Thyroid gland (tissue), 4 donors: ENCODE measurements at places on chromosomes 12 and 14.

DNA sequence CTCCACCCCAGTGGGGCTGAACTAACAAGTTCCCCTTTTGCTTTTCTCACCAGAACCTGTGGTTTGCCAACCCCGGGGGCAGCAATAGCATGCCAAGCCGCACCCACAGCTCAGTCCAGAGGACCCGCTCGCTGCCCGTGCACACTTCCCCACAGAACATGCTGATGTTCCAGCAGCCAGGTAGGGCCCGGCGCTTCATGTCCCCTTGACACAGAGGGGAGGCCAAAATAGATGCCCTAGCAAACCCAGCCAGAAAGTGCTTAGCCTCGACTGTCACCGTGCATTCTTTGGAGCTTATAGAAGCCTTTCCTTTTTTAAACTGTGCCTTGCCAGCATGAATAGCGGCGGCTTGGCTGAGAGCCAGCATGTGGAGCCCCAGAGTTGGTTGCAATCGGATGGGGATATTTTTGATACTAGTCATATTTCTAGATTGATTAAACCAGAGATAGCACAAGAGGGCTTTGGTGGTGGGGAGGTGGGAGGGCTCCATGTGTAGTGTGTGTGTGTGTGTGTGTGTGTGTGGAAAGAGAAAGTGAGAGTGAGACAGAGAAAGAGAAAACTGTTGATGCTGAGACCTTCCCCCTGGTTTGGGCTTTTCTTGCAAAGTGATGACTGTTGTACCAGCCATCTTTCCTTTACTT lies 126.1 kb downstream of the GCH1 start:
- no peak overlapping the region for H3K27ac ChIP-seq
- no peaks in the 10 kb centered on the region for H3K36me3 ChIP-seq
- H3K27me3 ChIP-seq: no peaks in the 10 kb centered on the region
- peak; percentile 29 for DNase-seq
- H3K4me1 ChIP-seq: peaks cover 5% of the 10 kb centered on the region

DNA sequence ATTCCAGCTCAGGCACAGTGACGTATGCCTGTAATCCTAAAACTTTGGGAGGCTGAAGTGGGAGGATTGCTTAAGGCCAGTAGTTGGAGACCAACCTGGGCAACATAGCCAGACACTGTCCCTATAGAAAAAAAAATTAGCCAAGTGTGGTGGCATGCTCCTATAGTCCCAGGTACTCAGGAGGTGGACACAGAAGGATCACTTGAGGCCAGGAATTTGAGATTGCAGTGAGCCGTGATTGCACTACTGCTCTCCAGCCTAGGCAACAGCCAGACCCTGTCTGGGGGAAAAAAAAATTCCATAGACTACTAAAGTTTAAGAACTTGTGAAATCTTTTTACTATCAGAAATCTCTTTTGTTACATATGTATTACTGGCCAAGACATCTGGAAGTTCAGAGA lies 6.6 kb downstream of the FAM177A1 start:
- no peak overlapping the region for H3K4me3 ChIP-seq
- H3K27ac ChIP-seq: no peak overlapping the region
- H3K36me3 ChIP-seq: peaks cover 8% of the 10 kb centered on the region

- H3K4me3 ChIP-seq: no peak overlapping the region
- no peaks in the 10 kb centered on the region for H3K27me3 ChIP-seq
- no peaks in the 10 kb centered on the region for H3K36me3 ChIP-seq
- no peak overlapping the region for H3K27ac ChIP-seq
These were observed 4.9 kb upstream of the AQP6 start for GRCh38 chr12:49967777-49968250.

- peak; percentile 68 for DNase-seq
- peaks cover 48% of the 10 kb centered on the region for H3K4me1 ChIP-seq
- peak overlapping the region; percentile 83 for H3K27ac ChIP-seq
- no peaks in the 10 kb centered on the region for H3K27me3 ChIP-seq
These were observed 798 bp upstream of the RASAL1 start for GRCh38 chr12:113136128-113136989.

GRCh38 chr14:78863143-78863542 lies 693.0 kb downstream of the NRXN3 start:
- peak; percentile 4 for DNase-seq
- H3K27ac ChIP-seq: no peak overlapping the region
- H3K4me3 ChIP-seq: no peak overlapping the region
- H3K4me1 ChIP-seq: no peaks in the 10 kb centered on the region
- H3K27me3 ChIP-seq: no peaks in the 10 kb centered on the region

DNA sequence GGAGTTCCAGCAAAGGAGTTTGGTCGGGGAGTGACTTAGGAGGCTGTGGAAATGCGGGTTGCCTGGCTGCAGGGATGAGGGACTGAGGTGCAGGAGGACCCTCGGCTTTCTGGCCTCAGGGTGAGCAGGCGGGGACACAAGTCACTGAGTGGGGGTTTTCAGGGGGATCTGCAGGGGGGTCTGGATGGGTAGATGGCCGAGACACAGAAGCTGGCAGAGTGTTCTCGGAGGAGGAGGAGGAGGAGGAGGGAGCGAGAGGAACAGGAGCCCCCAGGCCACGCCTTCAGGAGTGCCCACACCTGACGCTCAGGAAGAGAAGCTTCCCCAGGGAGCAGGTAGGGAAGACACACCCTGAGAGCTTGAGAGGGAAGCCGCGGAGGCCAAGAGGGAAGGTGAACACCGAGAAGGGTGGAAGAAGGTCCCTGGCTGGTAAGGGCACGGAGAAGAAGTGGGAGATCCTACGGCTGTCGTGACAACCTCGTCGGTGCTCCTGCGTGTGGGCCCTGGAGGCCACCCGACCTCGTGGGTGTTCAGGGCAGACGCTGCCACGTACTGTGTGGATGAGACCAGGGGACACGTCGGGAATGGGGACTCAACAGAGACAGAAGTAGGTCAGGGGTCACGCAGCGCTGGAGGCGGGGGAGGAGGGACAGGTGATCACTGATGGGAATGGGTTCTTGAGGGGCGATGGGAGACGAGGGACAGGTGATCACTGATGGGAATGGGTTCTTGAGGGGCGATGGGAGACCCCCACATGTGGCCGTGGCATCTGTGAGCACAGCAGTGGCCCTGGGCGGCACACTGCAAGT lies 109.4 kb downstream of the PIWIL1 start:
- H3K4me1 ChIP-seq: no peaks in the 10 kb centered on the region
- H3K27me3 ChIP-seq: no peaks in the 10 kb centered on the region
- no peak overlapping the region for H3K27ac ChIP-seq
- H3K4me3 ChIP-seq: no peak overlapping the region
- DNase-seq: no peak

GRCh38 chr14:65156568-65157366 lies 54.5 kb upstream of the MAX start:
- H3K27ac ChIP-seq: peak overlapping the region; percentile 75
- no peaks in the 10 kb centered on the region for H3K36me3 ChIP-seq
- H3K4me3 ChIP-seq: no peak overlapping the region
- H3K27me3 ChIP-seq: no peaks in the 10 kb centered on the region

GRCh38 chr12:47714826-47715386 lies 9.1 kb upstream of the RPAP3 start:
- peaks cover 17% of the 10 kb centered on the region for H3K4me1 ChIP-seq
- no peak for DNase-seq
- H3K36me3 ChIP-seq: no peaks in the 10 kb centered on the region

GRCh38 chr14:33553706-33554278 lies 397.1 kb downstream of the EGLN3 start:
- no peak for DNase-seq
- H3K4me1 ChIP-seq: no peaks in the 10 kb centered on the region
- no peak overlapping the region for H3K4me3 ChIP-seq
- no peak overlapping the region for H3K27ac ChIP-seq
- H3K27me3 ChIP-seq: no peaks in the 10 kb centered on the region

- H3K4me1 ChIP-seq: no peaks in the 10 kb centered on the region
- no peaks in the 10 kb centered on the region for H3K27me3 ChIP-seq
- H3K36me3 ChIP-seq: no peaks in the 10 kb centered on the region
- H3K4me3 ChIP-seq: no peak overlapping the region
- no peak for DNase-seq
- H3K27ac ChIP-seq: no peak overlapping the region
These were observed 225.0 kb upstream of the KITLG start for GRCh38 chr12:88805286-88805685.

DNA sequence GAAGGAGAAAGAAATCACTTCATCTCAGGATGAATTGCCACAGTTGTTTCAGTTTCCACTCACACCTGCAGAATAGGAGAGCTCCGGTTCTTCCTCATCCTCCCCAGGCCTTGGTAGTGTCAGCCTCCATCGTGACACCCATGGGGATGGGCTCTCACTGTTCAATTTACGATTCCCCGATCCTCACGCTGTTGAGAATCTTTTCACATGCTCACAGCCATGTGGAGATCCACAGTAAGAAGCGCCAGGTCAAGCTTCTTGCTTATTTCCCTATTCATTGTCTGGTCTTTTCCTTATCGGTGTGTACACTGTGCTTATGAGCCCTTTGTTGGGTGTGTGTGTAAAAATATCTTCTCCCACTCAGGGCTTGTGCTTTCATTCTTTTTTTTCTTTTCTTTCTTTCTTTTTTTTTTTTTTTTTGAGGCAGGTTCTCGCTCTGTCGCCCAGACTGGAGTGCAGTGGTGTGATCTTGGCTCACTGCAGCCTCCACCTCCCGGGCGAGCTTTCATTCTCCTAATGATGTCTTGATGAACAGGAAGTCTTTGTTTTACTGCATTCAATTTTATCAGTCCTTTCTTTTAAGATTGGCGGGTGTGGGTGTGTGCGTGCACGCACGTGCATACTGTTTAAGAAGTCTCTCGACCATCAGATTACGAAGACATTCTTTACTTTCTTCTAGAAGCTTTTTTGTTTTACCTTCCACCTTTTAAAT lies 21.5 kb downstream of the RIN3 start:
- H3K36me3 ChIP-seq: no peaks in the 10 kb centered on the region
- no peak for DNase-seq
- peaks cover 9% of the 10 kb centered on the region for H3K4me1 ChIP-seq
- no peak overlapping the region for H3K27ac ChIP-seq
- H3K4me3 ChIP-seq: no peak overlapping the region

DNA sequence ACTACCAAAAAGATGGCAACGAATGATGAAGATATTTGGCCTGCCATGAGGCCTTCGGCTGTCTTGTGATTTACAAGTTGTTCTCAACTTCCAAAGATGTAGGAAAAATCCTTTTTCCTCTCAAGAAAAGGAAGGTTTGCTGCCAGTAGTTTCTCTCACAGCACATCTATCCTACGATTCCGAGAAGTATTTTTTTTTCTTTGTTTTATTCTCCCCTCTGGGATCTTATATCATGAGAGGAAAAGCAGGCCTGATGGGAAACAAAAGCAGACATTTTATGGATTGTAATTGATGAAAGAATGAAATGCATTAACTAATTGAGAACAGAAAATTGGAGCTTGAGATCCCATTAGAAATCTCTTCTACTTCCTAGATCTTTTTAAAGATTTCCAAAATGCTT lies 1197.9 kb upstream of the SEL1L start:
- H3K36me3 ChIP-seq: no peaks in the 10 kb centered on the region
- no peaks in the 10 kb centered on the region for H3K27me3 ChIP-seq
- H3K27ac ChIP-seq: no peak overlapping the region
- no peak overlapping the region for H3K4me3 ChIP-seq
- DNase-seq: no peak

DNA sequence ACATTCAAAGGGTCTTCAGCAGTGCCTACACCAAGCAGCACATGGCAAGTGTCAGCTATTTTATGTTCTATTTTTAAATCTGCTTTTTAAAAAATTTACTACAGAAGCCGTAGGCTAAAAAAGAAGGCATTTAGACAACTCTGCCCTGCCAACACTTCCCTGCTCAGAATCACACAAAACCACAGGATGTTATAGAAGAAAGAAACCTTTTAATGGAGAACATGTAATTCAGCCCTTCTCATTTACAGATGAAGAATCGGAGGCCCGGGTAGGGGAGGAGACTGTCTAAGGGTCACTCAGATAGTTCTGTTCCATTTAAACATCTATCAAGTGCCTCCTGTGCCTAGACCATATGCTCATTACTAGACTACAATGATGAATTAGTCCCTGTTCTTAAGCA lies 171.8 kb upstream of the NTF3 start:
- H3K36me3 ChIP-seq: no peaks in the 10 kb centered on the region
- no peak for DNase-seq
- no peaks in the 10 kb centered on the region for H3K4me1 ChIP-seq
- H3K4me3 ChIP-seq: no peak overlapping the region

- no peak for DNase-seq
- no peaks in the 10 kb centered on the region for H3K27me3 ChIP-seq
- peaks cover 52% of the 10 kb centered on the region for H3K4me1 ChIP-seq
- H3K4me3 ChIP-seq: no peak overlapping the region
- H3K27ac ChIP-seq: no peak overlapping the region
These were observed 178.2 kb upstream of the HIF1A start for GRCh38 chr14:61516964-61517653.

DNA sequence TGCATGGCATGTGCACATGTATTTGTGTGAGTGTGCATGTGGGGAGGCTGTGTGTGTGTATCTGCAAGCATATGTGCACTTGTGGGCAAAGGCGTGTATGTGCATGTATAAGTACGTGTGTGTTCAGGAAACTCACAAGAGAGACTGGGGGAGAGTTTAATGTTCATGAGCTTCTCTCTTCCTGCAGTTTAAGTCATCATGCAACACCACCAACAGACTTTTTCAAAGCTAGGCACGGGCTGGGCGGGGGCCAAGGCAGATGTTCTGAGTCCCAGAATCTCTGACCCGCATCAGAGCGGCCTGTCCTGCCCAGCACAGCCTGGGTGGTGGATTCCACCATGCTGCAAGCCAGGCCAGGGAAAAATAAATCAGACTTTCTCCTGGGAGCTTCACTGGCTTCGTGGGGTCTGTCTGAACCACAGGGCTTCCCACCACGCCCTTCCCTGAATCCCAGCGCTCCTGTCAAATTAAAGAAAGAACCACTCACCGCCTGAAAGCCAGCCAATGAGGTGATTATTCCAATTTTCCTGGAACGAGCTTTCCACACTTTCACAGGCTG lies 75.7 kb downstream of the PITPNM2 start:
- no peak for DNase-seq
- H3K36me3 ChIP-seq: no peaks in the 10 kb centered on the region
- peaks cover 11% of the 10 kb centered on the region for H3K4me1 ChIP-seq

GRCh38 chr12:63808631-63809030 lies 28.9 kb downstream of the RXYLT1 start:
- no peak for DNase-seq
- no peak overlapping the region for H3K4me3 ChIP-seq
- no peaks in the 10 kb centered on the region for H3K4me1 ChIP-seq
- no peak overlapping the region for H3K27ac ChIP-seq
- no peaks in the 10 kb centered on the region for H3K27me3 ChIP-seq
- H3K36me3 ChIP-seq: no peaks in the 10 kb centered on the region

DNA sequence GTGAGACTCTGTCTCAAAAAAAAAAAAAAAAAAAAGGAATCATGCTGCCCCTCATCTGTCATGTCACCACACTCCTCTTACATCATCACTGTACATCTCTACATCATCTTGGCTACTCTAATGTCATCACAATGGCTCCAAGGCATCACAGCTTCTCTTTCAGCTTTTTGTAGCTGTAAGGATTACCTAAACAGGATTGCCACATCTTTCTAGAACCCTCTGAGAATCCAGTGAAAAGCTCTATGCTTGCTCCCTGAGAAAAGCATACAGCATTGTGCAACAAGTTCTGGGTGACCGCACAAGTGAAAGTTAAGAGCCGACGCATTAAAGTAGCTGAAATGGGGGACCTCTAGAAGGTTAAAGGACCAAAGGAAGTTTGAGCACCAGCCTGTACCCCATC lies 272.5 kb downstream of the C12orf50 start:
- H3K4me1 ChIP-seq: no peaks in the 10 kb centered on the region
- DNase-seq: peak; percentile 30

- DNase-seq: no peak
- H3K4me1 ChIP-seq: no peaks in the 10 kb centered on the region
- H3K27ac ChIP-seq: no peak overlapping the region
- H3K4me3 ChIP-seq: no peak overlapping the region
- H3K36me3 ChIP-seq: peaks cover 53% of the 10 kb centered on the region
These were observed 23.8 kb downstream of the ZNF891 start for GRCh38 chr12:133106253-133106652.

GRCh38 chr12:21308785-21309184 lies 25.9 kb downstream of the SLCO1A2 start:
- H3K27ac ChIP-seq: no peak overlapping the region
- H3K4me3 ChIP-seq: no peak overlapping the region
- no peaks in the 10 kb centered on the region for H3K4me1 ChIP-seq
